ENCODE measurements at places on chromosomes 16 and 17.

- no peak for DNase-seq
These were observed 939 bp upstream of the WDR90 start for GRCh38 chr16:648071-648780.

- DNase-seq: no peak
These were observed 24.6 kb downstream of the HIGD1B start for GRCh38 chr17:44872131-44872768.

DNA sequence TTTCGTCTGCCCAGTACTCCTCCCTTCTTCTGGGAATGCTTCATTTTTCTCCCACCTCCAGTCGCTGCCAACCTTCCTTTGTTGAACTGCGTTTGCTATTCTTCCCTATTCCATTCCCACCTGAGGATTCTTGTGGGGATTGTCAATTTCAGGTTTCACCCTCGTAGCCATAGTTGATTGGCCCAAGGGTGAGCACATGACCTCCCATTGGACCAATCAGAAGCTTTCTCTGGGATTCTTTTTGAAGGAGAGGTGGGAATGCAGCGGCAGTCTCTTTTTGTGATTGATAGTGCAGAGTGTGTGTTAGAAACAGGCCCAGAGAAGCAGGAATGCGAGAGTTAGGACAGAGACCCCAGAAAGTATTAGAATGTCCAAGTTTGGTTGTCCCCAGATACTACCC lies 49.1 kb upstream of the GPRC5B start:
- DNase-seq: no peak

DNA sequence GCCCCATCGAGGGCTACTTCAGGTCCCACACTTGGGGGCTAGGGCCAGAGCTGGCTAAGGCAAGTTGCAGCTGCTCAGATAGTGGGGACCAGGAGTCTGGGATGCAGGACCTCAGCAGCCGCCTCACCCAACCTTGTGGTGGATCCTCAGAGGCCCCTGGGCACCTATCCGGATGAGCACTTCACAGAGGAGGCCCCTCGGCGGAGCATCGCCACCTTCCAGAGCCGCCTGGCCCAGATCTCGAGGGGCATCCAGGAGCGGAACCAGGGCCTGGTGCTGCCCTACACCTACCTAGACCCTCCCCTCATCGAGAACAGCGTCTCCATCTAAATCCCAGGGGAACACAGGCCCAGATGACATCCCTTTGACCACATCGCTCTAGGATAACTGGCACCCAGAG lies 9.4 kb downstream of the ALOX15B start:
- no peak for DNase-seq

DNA sequence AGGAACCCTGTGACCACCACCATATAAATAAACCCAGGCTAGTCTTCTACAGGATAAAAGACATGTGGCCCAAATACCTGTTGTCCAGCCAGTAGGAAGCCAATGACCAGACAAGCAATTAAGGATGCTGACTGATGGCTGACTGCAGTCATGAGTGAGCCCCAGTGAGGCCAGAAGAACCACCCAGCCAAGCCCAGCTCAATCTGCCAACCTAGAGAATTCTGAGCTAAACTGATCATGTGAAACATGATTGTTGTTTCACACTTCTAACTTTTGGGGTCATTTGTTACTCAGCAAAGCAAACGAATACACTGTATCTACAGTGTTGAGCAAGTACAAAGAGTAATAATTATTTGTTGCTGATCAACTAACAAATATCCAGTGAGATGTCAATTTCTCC lies 86.4 kb downstream of the DNAH3 start:
- DNase-seq: no peak

DNA sequence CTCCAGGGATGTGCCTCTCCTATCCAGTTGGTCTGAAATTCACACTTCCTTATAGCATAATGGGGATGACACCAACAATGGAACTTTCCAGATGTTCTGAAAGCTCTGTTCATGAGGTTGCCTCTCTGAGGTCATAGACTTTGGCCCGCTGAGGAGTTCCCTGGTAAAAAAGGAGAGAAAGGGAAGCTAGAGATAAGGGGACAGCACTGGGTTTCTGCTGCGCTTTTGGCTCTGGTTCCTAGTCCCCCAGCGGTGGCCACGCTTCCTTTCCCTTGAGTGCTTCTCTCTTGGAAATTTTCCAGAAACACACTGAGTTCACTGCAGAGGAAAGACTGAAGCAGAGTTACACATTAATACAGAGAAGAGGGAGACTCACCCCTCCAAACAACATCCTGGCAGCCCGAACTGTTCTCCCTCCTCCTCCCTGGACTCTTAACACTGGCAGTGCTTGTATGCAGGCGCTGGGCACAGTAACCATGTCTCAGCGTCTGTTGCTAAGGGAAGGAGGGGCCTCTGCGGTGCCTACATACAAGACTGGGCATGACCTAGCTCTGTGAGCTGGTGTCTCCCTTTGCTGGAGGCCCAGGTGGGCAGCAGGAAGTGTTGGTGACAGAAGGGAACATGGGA lies at the start of gene DNAH3:
Gene DNAH3 (minus strand): TSS at position 472 of the 627 bp plus-strand sequence. CDS start 527 bp downstream, outside the sequence.
- no peak for DNase-seq

DNA sequence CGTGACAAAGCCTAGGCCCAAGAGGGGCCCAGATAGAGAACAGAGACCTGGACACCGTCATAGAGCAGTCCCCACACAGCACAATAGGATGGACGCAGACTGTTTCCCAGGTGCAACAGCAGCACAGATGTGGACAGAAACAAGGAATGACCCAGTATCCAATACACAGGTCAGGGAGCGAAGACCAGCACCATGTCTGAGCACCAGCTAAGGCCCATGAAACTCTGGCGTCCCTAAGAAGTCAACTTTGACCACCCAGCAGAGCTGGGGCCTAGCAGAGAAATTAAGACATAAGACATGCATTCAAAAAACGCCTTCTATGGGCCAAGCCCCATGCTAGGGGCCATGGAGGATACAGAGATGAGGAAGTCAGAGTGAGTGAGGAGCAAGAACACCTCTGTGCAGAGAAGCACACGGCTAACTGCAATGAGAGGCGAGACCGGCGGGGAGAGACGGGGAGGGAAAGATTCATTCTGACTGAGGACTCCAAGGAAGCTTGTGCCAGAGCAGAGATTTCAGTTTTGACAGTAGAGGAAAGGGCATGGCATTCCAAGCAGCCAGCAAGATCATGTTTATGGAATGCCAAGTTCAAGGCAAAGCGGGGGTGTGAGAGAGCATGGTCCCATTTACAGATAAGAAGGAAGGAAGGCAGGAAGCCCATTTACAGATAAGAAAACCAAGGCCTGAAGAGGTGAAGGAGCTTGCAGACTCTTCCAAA lies 50.8 kb downstream of the PITPNM3 start:
- DNase-seq: no peak

- no peak for DNase-seq
These were observed 364.9 kb downstream of the SNX29 start for GRCh38 chr16:12341423-12341822.

DNA sequence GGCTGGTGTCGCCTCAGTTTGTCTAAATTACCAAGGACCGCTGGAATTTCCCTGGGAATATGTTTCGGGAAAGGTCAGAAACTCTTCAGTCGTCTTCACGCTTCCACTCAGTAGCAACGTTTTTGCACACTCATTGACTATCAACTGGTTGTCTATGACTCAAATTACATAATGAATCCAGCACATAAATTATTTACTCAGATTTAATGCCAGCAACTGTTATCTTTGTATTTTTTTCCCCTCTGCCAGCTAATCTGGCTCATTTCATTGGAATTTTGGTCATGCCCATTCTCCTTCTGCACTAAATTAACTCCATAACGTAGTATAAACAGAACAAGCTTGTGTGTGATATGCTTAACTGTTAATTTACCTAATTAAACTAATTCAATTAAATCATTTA lies 372.7 kb upstream of the ZFHX3 start:
- no peak for DNase-seq

DNA sequence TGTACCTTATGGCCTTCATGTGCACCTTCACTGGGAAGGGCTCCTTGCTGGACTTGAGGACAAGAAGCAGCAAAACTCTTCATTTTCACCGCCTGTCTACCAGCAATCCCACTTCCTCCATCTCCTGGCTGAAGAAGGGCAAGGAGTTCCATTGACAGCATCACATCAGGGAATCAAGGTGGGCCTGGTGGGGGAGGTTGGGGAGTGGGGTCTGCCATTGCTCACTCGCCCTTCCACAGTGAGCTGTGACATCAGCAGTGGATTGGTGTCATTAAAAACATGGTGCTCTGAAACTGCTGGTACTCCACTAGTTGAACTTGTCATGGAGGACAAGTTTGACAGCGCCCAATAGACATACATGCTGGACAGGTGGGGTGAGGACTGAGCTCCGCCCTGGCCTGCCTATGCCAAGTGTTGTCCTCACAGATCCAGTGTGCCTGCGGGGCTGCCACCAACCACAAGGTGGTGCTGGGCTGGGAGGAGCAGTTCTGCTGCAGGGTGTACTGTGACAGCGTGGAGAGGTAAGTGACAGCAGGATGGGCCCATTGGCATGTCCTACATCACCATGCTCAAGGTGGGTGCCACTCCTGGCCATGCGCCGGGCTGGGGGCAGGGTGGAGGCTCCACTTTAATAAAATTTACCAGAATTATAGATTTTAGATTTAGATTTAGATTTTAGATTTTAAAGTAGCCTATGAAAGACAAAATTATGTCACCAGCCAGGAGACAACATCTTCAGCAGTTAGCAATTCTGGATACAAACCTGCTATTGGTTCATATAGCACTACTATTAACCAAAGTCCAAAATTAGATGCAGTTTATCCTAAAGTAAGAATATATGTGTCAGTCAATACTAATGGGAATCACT lies 1729.1 kb downstream of the TP53TG3F start:
- DNase-seq: no peak

All from ELF-1 (cell line).